ENCODE measurements at places on chromosomes 11 and 22. TPM values are rescaled to one million over a fixed set of nuclear protein-coding genes. Genes with fewer than 3 reads are reported as not detected.

Gene ASRGL1
- total RNA-seq = 7.8 TPM

Gene GPR83
- 0.32 TPM for total RNA-seq

DNA sequence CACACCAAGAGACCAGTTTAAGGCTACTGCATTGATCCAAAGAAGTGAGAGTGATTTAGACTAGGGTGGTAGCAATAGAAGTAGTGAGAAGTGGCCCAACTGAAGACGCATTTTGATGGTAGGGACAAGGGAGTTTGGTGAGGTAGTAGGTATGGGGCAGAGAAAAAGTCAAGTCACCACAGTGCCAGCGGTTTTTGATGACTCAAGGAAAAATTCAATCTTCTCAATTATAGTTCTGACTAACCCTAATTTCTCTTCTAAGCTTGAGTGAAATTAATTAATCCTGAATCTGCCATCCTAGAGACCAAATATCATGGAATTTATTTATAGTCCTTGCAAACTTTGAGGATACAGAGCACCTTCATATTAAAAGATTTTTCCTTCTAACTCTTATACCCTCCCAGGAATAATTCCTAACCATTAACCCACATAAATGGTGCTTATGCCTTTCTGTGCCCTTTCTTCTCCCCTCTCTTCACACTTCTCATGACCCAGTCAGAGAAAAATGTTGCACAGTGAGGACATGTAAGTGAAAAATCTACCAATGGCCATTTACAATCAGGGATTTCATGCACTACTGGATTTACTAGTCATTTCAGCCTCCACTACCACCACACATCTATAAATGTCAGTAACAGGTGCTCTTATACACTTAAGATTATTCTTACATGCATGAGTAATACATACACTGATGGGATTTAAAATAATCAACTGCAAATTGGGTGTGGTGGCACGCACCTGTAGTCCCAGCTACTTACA is 45.9 kb upstream of the ARHGAP32 start:
- no peak for DNase-seq

DNA sequence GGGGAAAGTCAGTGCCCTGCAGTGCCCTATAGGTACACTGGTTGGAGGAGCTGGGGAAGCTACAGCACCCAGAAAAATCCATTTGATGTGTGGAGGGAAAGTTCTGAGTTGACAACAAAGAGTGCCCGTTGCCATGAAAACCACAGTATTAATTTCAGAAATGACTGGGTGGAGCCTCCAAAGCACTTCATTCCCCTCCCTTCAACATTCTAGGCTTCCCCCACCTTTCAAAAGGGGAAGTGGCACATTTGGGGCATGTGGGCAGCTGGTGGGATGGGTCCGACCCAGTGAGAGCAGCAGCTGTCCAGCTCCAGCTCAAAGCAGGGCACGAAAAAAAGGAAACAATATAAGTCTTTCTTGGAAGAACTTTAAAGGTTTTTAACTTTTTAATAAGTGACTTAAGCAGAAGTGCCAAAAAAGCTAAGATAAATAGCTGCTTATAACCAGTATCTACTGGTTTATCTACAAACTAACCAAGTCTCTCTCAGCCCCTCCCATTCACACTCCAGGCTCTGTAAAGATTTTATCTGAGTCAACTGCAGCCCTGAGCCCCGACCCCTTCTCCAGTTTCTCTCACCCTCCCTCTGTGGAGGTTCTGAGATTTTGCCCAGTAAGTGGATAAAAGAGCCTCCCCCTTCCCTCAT is 9.0 kb upstream of the AHNAK start:
- no peak for DNase-seq

- DNase-seq = no peak
Measured at GRCh38 chr11:100774859-100775258, 87.8 kb downstream of the ARHGAP42 start.

GRCh38 chr11:34149786-34150185 is 44.4 kb downstream of the NAT10 start:
- no peak for DNase-seq

DNA sequence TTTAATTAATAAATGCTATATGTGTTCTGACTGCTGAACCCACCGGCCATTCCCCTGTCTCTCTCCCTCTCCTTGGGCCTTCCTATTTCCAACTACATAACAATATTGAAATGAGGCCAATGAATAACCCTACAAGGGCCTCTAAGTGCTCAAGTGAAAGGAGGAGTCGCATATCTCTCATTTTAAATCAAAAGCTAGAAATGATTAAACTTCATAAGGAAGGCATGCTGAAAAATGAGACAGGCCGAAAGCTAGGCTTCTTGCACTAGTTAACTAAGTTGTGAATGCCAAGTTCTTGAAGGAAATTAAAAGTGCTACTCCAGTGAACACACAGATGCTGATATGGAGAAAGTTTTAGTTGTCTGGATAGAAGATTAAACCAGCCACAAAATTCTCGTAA is 109.2 kb downstream of the TSPAN18 start:
- no peak for DNase-seq

GRCh38 chr11:130480186-130480585 is 31.7 kb downstream of the ADAMTS15 start:
- DNase-seq = no peak

DNA sequence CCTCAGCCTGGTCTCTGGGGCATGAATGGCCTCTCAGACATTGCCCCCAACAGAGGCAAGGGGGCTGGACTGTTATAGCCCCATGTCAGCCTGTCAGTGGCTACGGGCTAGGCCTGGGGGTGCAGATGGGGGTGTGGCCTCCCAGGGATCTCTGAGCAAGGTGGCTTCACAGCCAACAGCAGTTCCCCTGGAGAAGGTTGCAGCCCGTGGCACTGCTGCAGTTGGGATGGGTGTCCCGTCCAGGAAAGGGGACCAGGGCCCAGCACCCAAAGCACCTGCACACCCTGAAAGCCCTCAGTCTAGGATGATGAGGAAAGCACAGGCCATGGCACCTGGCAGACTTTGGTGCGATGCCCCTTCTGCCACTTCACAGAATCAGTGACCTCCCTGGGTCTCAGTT is 101.3 kb downstream of the TP53I11 start:
- no peak for DNase-seq

GRCh38 chr11:34502949-34503348 is 10.6 kb downstream of the ELF5 start:
- no peak for DNase-seq

Data from left cardiac atrium (tissue), 4 donors.